ENCODE measurements at places on chromosomes 2 and 18.

- no peak for DNase-seq
Observed at GRCh38 chr18:3332376-3332775, 70.4 kb downstream of the MYL12B start.

DNA sequence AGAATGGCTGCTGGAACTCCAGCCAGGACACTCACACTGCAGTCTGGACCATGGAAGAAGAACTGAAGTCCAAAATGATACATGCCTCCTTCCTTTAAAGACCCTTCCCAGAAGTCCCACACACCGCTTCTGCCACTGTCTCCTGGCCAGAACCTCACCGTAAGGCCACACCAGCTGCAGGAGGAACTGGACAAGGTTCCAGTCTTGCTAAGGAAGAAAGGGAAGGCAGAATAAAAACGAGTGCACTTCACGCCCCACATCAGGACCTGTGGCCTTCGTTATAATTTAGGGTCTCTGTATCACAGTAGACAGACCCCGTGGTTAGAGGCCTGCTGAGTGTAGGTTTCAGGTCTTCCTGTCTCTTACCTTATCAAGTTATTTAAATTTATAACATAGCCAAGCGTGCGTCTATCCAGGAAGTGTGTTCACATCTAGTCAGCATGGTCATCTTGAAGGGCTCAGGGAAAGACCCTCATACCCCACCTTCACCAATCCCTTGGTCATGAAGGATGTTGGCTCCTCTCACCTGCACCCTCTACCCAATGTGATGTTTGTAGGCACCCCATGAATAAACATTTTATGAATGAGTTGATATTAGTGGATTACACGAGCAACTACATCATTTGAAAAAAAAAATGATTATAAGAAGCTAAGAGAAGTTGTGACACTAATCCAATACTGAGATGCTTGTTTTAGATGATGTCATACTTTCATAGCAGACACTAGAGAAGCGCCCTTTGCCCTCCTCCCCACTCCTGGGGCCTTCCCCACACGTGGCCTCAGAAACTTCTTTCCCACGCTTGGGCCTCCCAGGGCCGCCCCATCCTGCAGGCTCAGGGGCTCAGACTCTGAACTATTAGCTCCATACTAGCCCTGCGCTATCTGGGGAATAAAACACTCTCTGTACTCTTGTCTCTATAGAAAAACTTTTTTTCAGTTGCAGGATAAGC, 157.6 kb downstream of the FAM210A start:
- DNase-seq, result no peak

DNA sequence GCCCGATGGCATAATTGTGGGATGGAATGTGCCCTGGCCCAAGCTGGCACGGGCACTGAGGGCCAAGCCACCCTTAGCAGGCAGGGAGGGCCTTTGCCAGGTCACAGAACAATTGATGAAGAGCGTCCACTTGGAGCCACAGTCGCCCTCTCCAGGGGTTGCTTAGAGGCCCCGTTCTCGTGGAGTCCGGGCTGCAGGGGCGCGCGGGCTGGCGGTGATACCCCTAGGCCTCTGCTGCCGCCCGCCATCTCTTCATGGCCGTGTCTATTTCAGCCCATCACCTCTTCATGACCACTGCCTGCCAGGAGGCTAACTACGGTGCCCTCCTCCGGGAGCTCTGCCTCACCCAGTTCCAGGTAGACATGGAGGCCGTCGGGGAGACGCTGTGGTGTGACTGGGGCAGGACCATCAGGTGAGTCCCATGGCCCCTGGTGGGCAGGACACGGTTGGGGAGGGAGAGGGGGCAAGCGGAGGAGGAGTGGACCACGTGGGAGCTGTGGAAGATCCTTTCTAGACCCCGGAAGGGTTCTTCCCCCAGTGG, 17.6 kb downstream of the RAMP1 start:
- DNase-seq, result no peak

DNA sequence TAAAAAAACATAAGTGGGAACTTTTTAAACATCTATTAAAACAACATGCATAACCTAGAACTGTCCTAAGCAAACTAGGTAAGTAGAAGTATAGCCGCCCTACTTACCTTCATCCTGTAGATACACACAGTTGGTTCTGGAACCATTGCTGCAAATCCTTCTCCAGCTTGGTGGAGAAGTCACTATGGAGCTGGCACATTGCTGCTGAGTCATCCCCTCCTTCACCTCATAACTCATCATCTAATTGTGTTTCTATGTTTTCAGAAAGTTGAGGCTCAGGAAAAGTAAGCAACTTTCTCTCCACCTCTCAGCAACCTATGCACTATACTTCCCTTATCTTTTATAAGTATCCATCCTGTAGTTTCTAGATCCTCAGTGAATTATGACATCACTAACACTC, 269.8 kb upstream of the MMADHC start:
- DNase-seq, result no peak

DNA sequence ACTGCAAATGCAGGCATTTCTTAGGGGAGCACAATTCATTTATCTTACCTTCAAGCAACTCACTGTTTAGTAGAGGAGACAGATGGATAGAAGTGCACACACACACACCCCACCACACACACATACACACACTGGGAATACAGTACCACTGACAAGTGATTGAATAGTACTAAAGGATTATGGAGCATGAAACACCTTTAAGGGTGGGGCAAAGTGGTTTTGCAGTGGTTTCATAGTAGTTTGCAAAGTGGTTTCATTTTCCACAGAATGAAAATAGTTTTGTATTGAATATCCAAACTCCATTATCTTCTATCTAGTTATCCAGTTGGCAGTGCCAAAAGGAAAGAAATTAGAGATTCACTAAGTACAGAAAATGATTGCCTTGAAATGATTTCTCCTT, 18.9 kb downstream of the KIF5C start:
- DNase-seq, result no peak
